ENCODE measurements at places on chromosomes 3 and 15. TPM values are rescaled to one million over a fixed set of nuclear protein-coding genes. Genes with fewer than 3 reads are reported as not detected.

DNA sequence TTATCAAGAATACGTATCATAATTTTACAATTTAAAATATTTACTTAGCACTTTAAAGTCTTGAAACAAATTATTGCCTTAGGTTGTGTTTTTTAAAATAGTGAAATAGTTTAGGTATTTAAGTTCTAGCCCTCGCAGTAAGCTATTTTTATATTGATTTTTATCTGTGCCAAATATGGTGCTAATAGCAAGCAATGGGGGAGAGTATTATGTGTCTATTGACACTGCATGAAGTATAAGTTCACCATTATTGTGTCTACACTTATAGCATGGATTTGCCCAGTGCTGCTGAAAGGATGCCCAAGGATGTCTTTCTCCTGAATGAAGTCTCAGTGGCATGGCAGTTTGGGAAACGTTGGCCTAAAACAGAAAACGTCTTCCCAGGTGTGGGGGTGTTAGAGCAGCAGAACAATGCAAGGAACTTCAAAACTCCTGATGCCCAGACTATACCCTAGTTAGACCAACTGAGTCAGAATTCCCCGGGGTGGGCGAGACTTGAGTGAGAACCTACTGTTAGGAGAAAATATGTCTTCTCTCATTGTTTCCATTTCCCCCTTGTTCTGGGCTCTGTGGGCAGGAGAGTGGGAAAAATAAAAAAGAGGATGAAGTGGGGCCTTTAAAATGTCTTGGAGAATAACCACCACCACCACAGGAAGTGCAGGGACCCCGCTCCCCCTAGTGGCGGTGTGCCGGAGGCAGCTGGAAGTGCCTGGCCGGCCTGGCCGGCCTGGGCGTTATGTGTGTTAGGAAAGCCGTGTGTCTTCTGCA is 104.2 kb upstream of the SLC7A14 start:
- H3K27ac ChIP-seq = no peak overlapping the region
- H3K4me1 ChIP-seq = no peaks in the 10 kb centered on the region
- DNase-seq = peak; percentile 36

- DNase-seq = no peak
- H3K27me3 ChIP-seq = no peaks in the 10 kb centered on the region
- no peaks in the 10 kb centered on the region for H3K36me3 ChIP-seq
- H3K27ac ChIP-seq = no peak overlapping the region
- no peak overlapping the region for H3K4me3 ChIP-seq
- no peaks in the 10 kb centered on the region for H3K4me1 ChIP-seq
Measured at GRCh38 chr15:59958288-59958687, 45.8 kb upstream of the FOXB1 start.

DNA sequence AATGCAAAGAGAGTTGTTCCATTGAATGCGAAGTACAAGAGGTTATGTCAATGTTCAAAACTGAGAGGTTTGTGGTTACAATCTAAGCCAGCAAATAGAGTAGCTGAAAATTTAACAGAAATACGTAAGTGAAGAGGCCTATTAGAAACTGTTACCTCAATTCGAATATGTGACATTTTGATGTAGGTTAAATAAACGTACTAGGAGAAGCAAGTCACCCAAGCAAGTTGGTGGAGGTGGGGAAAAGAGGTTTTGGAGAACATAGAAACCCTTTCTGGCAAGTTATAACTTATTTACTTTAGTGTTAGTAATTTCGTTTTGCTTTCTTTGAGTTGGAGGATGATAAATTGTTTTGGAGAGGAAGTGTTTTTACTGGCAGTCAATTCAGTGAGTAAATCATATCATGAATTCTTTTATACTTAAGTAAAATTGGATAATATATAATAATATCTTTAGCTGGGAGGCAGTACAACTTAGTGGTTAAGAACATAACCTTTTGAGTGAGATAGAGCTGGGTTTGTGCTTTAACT is 91.2 kb upstream of the NAALADL2 start:
- H3K4me1 ChIP-seq = no peaks in the 10 kb centered on the region
- H3K27me3 ChIP-seq = no peaks in the 10 kb centered on the region
- H3K4me3 ChIP-seq = no peak overlapping the region
- H3K27ac ChIP-seq = no peak overlapping the region
- H3K36me3 ChIP-seq = no peaks in the 10 kb centered on the region

GRCh38 chr3:40920041-40920440 is 279.3 kb upstream of the CTNNB1 start:
- no peak overlapping the region for H3K27ac ChIP-seq
- H3K4me1 ChIP-seq = peaks cover 2% of the 10 kb centered on the region
- no peaks in the 10 kb centered on the region for H3K36me3 ChIP-seq
- H3K27me3 ChIP-seq = no peaks in the 10 kb centered on the region

- no peaks in the 10 kb centered on the region for H3K27me3 ChIP-seq
- H3K4me1 ChIP-seq = no peaks in the 10 kb centered on the region
- DNase-seq = no peak
- H3K36me3 ChIP-seq = no peaks in the 10 kb centered on the region
Measured at GRCh38 chr15:82624008-82624407, 23.2 kb downstream of the CPEB1 start.

- no peak for DNase-seq
- no peaks in the 10 kb centered on the region for H3K36me3 ChIP-seq
- H3K27me3 ChIP-seq = no peaks in the 10 kb centered on the region
- H3K27ac ChIP-seq = no peak overlapping the region
- no peaks in the 10 kb centered on the region for H3K4me1 ChIP-seq
Measured at GRCh38 chr3:147616998-147617619, 207.9 kb downstream of the ZIC1 start.

DNA sequence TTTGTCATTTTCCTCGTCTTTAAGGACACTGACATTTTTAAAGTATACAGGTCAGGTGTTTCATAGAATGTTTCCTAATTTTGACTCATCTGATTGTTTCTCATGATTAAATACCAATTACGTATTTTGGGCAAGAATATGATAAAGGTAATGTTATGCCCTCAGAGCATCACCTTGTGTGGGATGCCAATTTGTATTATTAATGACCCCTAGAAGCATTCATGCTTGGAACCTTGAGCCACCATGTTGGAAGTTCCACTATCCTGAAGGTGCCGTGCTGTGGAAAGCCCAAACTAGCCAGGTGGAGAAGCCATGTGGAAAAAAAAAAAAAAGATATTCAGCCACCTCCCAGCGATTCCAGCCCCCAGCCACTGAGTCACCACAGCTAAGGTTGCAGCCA is 19.1 kb upstream of the B4GALT4 start:
- H3K4me3 ChIP-seq = no peak overlapping the region
- no peak for DNase-seq
- no peak overlapping the region for H3K27ac ChIP-seq
- H3K36me3 ChIP-seq = no peaks in the 10 kb centered on the region
- no peaks in the 10 kb centered on the region for H3K4me1 ChIP-seq

- peak; percentile 87 for DNase-seq
- H3K27ac ChIP-seq = peak overlapping the region; percentile 85
- peaks cover 14% of the 10 kb centered on the region for H3K4me1 ChIP-seq
- peak overlapping the region; percentile 31 for H3K4me3 ChIP-seq
- no peaks in the 10 kb centered on the region for H3K27me3 ChIP-seq
Measured at GRCh38 chr3:69200384-69201068, 78.1 kb upstream of the LMOD3 start.

DNA sequence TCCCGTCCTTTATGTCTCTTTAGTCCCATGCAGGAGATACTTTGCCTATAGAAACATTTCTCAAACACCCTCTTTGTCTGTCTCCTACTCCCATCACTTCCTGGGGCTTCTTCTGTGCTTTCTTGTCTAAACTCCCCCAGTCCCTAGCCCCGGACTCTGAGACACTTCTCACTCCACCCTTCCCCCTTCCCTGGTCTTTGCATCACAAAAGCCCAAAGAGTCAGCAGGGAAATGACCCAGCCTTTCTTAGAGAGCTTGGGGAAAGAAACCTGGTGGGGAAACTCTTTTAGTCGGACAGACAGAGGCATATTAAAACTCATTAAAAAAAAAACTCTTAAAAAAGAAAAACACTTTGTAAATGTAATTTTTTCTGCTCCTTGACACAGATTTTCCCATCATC is 211.2 kb downstream of the TJP1 start:
- no peaks in the 10 kb centered on the region for H3K27me3 ChIP-seq
- no peak overlapping the region for H3K4me3 ChIP-seq
- H3K36me3 ChIP-seq = no peaks in the 10 kb centered on the region

DNA sequence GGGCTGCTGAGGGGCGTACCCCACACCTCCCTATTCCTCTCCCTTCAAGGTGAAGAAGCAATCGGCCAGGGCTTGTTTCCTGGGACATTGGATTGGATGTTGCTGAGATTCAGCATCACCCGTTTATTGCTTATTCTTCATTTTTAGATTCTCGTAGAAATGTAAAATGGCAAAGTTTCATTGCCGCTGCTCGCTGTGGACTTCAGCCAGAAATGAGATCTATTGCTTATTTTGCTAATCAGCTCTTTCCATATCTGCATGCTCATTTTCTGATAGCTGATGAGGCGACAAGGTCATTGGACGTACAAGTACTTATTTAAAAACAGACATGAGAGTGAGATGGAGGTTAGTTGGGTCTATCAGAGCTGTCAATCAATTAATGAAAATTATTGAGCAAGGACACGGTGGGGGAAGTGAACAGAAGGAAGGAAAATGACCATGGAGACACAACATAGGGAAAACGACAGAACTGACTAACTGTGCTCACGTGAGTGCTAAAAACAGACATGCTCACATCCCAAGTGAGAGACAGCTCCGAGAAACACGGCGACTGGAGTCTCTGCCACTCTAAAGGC is 471.2 kb downstream of the NR2F2 start:
- no peaks in the 10 kb centered on the region for H3K4me1 ChIP-seq
- no peaks in the 10 kb centered on the region for H3K36me3 ChIP-seq
- DNase-seq = no peak

DNA sequence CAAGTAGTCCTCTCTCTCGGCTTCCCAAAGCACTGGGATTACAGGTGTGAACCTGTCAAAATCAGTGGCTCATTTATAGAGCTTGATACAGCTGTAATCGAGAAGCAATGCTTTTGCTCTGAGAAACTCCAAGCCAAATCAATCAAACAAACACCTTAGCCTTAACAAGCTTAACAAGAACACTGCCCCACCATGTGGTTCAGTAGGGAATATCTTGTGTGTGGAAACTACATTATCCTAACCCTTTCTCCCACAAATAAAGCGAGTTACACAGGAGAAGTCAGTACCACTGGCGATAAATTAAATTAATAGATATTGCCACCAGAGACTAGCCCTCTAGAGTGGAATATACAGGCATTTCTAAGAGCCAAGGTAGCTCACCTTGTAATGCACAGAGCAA is 13.9 kb downstream of the CDAN1 start:
- H3K4me3 ChIP-seq = no peak overlapping the region
- H3K27ac ChIP-seq = no peak overlapping the region
- peaks cover 91% of the 10 kb centered on the region for H3K36me3 ChIP-seq
- no peak for DNase-seq
- H3K27me3 ChIP-seq = no peaks in the 10 kb centered on the region

GRCh38 chr15:52717481-52717880 is 38.3 kb upstream of the ATOSA start:
- no peaks in the 10 kb centered on the region for H3K27me3 ChIP-seq
- no peak overlapping the region for H3K4me3 ChIP-seq
- H3K4me1 ChIP-seq = no peaks in the 10 kb centered on the region
- no peak for DNase-seq

DNA sequence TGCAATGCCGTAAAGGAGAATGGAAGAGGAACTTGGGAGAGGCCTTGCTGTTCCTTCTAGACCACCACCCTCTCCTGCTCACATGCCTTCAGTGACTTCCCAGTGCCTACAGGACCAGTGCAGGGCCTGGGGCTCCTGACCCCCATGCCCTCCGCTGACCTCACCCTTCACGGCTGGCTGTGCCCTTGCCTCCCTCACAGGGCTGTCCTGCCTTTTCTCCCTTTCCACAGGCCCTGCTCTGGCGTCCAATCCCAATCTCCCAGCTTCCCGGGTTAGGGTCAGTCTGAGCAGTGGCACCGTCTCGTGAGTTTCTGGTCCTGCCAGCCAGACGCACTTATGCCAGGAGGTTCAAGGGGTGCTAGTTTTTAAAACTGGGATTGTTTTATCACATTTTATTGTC is 110.4 kb downstream of the WNT7A start:
- no peak overlapping the region for H3K27ac ChIP-seq
- H3K27me3 ChIP-seq = no peaks in the 10 kb centered on the region
- no peak overlapping the region for H3K4me3 ChIP-seq
- H3K4me1 ChIP-seq = peaks cover 19% of the 10 kb centered on the region
- no peak for DNase-seq

DNA sequence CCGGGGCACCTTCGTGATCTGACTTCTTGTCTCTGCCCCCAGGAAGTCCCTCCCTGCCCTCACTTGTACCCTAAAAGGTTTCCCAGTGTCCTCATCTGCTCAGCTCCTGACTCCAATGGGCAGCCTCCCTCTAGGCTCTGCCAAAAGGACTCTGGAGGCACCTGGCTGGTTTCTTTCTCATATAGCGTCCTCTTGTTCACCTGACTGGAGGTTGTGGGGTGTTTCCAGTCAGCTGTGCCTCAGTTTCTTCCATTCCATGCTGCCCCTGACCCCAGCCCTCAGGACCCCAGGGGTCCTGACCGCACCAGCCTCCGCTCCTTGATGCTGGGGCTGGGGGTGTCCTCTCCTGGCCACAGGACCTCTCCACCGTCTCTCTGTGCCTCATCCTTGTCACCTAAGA is 2.5 kb downstream of the PRR23E start:
- peaks cover 11% of the 10 kb centered on the region for H3K27me3 ChIP-seq
- H3K36me3 ChIP-seq = no peaks in the 10 kb centered on the region
- no peaks in the 10 kb centered on the region for H3K4me1 ChIP-seq
- no peak overlapping the region for H3K4me3 ChIP-seq
- H3K27ac ChIP-seq = no peak overlapping the region
- DNase-seq = no peak

DNA sequence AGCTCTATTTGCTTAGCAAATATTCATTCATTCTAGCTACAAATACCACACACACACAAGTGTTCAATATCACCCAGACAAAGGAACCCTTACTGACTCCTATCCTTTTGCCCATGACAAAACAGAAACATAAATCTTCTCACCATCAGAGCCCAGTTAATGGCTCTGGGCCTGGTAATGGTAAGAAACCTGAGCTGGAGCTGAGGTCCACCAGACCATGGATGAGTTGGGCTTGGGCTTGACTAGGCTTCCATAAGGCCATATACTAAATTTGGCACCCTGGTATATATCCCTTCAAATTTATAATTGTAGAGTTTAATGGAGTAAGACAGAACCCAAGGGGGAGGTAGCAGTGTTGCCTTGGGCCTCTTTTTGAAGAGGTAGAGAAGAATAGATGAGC is 29.4 kb downstream of the GPR176 start:
- no peak overlapping the region for H3K4me3 ChIP-seq
- H3K4me1 ChIP-seq = peaks cover 6% of the 10 kb centered on the region
- H3K36me3 ChIP-seq = no peaks in the 10 kb centered on the region
- no peaks in the 10 kb centered on the region for H3K27me3 ChIP-seq
- no peak for DNase-seq

RHOA gene
- polyA plus RNA-seq = 332 TPM

CCDC191 gene
- polyA plus RNA-seq = 9.2 TPM

IGF2BP2 gene
- polyA plus RNA-seq = 87.7 TPM

ZFYVE19 gene
- 25.6 TPM for polyA plus RNA-seq

RPP14 gene
- 21.5 TPM for polyA plus RNA-seq

FBXW12 gene
- polyA plus RNA-seq = 0.18 TPM

CAND2 gene
- 2.8 TPM for polyA plus RNA-seq

CNTN4 gene
- polyA plus RNA-seq = 9.3 TPM

MAGI1 gene
- polyA plus RNA-seq = 31.2 TPM
